CD8-positive, alpha-beta memory T cell (primary cell): ENCODE measurements at places on chromosomes 3 and 15. TPM values are rescaled to one million over a fixed set of nuclear protein-coding genes. Genes with fewer than 3 reads are reported as not detected.

The SPPL2A gene
- 105 TPM for total RNA-seq

The VGLL4 gene
- total RNA-seq = 37.7 TPM

The C3orf20 gene
- 0.18 TPM for total RNA-seq

The GOLGA6L9 gene
- total RNA-seq = 1.7 TPM

The EIF4E3 gene
- 24.1 TPM for total RNA-seq

The OXTR gene
- total RNA-seq = 1.4 TPM

The SEMA6D gene
- not detected for total RNA-seq

The HRH1 gene
- 0.42 TPM for total RNA-seq

- DNase-seq = no peak
Measured at GRCh38 chr3:124999317-124999716, 56.5 kb downstream of the HEG1 start.

- DNase-seq = no peak
Measured at GRCh38 chr15:98561169-98561941, 87.0 kb upstream of the IGF1R start.

- DNase-seq = no peak
Measured at GRCh38 chr15:99176757-99177156, 71.9 kb downstream of the SYNM start.

DNA sequence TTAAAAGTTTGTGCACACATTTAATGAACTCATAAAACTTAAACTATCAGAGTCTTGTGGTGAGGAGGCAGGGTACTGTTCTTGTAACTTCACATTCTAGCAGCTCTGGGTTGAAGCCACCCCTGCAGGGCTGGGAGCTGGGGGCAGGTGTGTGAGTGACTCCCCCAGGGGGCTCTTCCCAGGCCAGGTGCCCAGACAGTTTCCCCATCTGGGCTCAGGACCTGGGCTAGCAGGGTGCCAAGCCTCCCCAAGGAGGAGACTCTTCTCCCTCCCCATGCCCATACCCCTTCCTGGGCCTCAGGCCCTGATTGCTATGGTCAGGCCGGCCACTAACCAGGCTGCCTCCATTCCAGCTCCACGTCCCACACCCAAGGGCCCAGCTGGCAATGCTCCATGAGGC is 22.0 kb upstream of the CHCHD6 start:
- DNase-seq = no peak

GRCh38 chr15:74025436-74025835 is 30.9 kb downstream of the PML start:
- DNase-seq = no peak

DNA sequence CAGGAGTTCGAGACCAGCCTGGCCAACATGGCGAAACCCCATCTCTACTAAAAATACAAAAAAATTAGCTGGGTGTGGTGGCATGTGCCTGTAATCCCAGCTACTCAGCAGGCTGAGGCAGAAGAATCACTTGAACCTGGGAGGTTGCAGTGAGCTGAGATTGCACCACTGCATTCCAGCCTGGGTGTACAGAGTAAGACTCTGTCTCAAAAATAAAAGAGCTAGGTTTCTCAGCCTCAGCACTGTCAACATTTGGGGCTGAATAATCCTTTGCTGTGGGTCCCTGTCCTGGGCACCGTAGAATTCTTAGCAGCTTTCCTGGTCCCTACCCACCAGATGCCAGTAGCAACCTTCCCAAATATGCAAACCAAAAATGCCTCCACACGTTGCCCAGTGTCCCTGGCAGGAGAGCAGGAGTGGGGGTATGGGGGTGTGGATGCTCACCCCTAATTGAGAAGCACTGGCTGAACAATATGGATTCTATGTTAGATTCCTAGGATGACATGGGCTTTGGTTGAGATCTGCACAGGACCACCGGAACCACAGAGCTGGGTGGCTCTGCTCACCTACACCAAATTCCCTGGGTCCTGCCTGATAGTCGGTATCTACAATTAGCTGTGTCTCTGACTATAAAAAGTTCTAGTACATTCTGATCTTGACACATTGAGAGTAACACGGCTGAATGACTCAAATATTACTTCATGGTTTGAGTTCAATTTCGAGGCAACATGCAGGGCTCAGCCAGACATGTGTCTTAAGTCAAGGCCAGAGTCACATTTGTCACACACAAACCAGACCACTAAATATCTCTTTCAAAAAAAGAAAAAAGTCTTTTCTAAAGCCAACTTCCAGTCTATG is 577.0 kb upstream of the MDFIC2 start:
- DNase-seq = no peak

- no peak for DNase-seq
Measured at GRCh38 chr15:38320181-38320580, 67.5 kb downstream of the SPRED1 start.

DNA sequence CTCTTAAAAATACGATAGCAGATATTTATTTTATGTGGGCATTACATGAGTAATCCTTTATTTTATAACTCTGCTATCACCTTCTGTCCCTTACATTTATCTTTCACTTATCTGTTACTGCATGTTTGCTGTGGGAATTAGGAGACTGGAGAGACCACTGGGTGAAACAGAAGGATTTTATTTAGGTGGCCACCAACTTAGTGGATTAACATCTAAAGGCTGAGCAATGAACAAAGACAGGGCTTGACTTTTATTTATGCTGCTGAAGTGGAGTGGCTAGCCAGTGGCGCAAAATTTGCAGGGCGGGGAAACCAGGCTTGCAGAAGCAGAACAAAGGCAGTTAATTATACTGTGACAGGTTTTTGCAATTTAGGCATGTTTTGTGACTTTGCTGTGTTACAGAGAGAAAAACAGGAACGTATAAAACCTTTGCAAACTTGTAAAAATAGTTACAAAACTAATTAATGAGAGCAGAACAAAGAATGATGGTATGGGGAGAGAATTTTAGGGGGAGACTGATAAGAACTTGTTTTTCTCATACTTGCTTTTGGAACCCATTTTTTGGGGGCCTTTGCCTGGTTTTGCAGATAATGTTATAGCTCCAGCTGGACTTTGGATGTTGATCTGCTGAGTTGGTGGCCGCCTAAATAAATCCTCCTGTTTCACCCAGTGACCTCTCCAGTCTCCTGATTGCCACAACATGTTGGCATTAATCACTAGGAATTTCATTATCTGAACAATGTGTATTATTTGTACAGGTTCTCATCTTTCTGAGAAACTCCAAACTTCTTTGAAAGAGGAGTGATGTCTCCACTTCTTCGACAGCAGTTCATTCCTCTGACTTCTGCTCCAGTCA is 18.0 kb downstream of the KLHL24 start:
- DNase-seq = no peak

DNA sequence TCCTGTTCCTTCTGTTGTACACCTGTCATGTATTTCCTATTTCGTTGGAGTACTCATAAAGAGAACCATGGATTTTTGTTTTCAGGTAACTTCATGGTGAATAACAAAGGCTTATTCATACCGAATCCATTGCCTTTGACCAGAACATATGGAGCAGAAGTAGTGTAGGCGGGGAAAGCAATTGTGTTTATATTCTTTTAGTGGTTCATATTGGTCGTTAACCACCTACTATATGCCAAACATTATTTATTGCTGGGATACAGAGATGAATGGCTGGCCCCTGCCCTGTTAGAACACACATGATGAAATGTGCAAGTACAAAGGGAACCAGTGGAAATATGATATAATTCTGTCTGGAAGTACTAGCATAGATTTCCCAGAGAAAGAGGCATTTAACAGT is 9.8 kb downstream of the RPUSD2 start:
- no peak for DNase-seq

GRCh38 chr3:115512565-115513415 is 110.5 kb upstream of the GAP43 start:
- no peak for DNase-seq

DNA sequence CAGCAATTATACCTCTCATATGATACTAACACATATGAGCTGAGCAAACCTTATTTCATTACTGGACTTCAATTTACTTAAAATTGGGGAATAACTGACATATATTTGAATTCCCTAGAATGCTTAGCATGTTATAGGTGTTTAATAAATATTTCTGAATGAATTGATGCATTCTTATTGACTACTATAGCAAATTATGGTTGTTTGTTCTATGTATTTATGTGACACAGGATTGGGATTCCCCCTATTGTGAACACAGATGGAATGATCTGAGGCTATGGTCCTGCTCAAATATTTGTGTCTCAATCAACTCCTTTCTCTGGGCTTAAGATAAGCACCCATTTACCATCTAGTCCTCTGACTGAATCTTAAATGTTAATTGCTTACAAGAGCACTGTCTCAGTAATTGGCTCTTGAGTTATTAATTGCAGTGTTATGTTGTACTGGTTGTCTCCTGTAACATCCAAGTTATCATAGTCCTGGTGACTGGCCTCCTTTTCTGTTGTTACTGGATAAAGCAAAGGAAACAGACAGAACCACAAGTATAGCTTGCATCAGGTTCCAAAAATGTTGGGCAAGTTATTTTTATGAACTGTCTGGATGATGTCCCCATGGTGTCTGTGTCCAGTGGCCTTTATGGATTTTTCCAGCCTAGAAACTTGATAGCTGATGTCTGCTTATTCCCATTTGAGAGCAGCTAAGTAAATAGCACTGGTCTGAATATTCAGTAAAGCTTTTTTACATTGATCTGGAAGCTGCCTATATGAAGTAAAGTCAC is 2.3 kb upstream of the UACA start:
- DNase-seq = no peak

DNA sequence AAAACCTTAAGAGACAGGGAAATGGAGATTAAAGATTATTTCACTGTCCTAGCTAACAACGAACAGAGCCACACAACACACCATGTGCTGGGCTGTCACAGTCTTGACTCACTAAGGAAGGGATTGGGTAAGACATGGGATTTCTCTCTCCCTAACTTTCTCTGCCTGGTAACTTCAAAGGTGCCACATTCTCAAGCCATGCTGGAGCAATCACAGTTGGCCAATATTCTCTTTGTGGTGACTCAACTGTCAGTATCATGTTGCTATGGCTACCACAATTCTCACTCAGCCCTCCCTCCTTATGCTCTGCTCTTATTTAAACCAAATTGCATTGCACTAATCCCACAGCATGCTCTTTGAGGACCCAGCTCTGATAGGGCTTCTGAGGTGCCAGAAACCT is 74.0 kb downstream of the OXNAD1 start:
- DNase-seq = no peak

- DNase-seq = no peak
Measured at GRCh38 chr3:99607151-99607550, 31.2 kb upstream of the COL8A1 start.

DNA sequence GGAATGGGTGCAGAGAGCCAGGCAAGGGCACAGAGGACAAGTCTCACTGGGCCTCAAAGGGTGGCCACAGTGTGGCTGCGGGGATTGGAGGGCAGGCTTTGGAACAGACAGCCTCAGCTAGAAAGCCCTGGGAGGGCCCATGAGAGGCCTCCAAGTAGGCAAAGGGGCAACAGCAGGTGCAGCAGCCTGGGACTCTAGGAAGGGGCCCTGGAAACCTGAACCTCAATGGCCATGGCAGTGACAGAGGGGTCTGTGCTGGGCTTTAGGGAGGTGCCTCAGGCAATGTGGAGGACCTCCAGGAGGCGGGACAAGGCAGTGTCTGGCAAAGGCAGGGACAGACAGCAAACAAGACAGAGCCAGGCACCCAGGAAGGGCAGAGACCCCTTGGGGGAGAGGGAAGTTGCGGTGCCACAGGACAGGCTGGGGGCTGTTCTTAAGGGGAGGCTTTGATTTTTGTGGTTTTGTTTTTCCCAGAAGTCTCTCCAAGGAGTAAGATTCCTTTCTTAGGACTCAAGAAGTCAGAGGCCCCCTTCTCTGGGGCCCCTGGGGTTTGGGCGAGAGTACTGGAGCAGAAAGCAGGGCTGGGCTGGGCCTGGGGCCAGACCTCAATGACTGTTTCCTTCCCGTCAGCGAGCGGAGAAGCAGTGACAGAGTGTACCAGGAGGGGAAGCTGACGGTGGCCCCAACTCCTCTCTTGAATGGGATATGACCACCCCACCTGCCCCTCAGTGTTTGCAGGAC is 9.7 kb downstream of the STOML1 start:
- no peak for DNase-seq

DNA sequence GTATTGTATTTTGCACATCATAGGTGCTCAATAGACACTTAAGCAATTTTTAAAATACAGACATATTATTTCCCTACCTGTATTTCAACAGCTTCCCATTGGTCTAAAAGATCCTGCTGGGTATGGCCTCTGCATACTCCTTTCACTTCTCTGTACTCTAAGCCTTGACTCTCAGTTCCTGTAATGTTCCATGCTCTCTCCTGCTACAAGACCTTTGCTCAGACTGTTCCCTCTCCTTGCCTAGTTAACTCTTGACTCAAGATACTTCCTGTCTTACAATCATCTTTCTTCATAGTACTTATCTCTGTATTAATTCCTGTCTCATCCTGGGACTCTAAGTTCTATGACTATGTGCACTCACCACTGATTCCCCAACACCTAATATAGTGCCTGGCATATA is 1.7 kb downstream of the SCN11A start:
- no peak for DNase-seq

GRCh38 chr15:92951800-92952457 is 51.8 kb downstream of the CHD2 start:
- DNase-seq = no peak

DNA sequence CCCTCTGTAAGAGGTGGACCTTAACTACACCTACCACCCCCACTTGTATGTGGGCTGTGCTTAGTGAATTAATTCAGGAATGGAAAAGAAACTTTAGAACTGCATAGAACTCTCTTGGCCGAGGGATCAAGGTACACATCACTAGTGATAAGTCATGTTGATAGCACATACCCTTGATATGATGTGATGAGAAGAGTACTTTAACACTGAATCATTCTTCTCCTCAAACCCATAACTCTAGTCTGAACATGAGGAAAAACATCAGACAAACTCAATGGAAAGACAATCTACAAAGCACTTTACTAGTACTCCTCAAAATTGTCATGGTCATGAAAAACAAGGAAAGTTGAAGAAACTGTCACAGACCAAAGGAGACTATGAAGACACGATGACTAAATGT is 87.6 kb downstream of the P2RY1 start:
- DNase-seq = no peak

- no peak for DNase-seq
Measured at GRCh38 chr3:42674146-42674545, 11.2 kb upstream of the KLHL40 start.
